ENCODE measurements at places on chromosomes 1 and 21.
A peak's percentile ranks its signal among the peaks of the same experiment; 100 is the strongest.

DNA sequence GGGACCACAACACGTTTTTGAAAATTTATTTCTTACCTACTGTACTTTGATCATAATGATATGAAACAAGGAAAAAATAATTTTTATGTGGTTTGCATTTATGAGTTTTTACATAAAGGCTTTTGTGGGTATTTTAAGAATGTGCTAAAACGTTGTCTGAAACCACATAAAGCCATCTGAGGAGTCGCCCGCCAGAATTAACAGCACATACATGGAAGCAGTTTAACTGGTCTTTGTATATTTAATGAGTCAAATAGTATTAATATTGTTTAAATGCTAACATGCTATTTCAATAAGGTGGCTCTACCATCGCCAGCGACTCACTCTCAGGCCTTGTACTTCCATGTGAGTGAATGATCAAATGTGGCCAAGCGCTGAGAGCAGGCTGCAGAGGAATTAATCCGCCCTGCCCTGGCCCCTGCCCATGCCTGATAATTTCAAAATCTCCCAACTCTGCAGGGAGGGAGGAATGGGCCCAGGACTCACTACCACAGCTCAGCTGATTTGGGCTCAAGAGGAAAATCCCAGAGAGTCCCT lies 49.6 kb downstream of the SLC66A1 start:
- no peaks in the 10 kb centered on the region for H3K27me3 ChIP-seq
- H3K4me3 ChIP-seq = no peak overlapping the region
- no peak for DNase-seq

GRCh38 chr1:233019778-233020325 lies 69.4 kb downstream of the NTPCR start:
- peaks cover 3% of the 10 kb centered on the region for H3K4me1 ChIP-seq
- DNase-seq = peak; percentile 35
- no peaks in the 10 kb centered on the region for H3K27me3 ChIP-seq
- no peak overlapping the region for H3K27ac ChIP-seq
- H3K4me3 ChIP-seq = no peak overlapping the region

- H3K4me3 ChIP-seq = no peak overlapping the region
- no peaks in the 10 kb centered on the region for H3K27me3 ChIP-seq
- peak; percentile 91 for DNase-seq
- H3K36me3 ChIP-seq = no peaks in the 10 kb centered on the region
Observed at GRCh38 chr1:17553975-17554700, 14.6 kb downstream of the ARHGEF10L start.

GRCh38 chr1:15139654-15140350 lies 13.7 kb upstream of the TMEM51 start:
- H3K36me3 ChIP-seq = no peaks in the 10 kb centered on the region
- peaks cover 37% of the 10 kb centered on the region for H3K27me3 ChIP-seq
- H3K4me1 ChIP-seq = peaks cover 12% of the 10 kb centered on the region

- H3K27me3 ChIP-seq = peaks cover 50% of the 10 kb centered on the region
- DNase-seq = no peak
- H3K27ac ChIP-seq = no peak overlapping the region
Observed at GRCh38 chr1:38190983-38191382, 144.4 kb upstream of the POU3F1 start.

GRCh38 chr1:54763816-54764132 lies 549 bp downstream of the PARS2 start:
- no peaks in the 10 kb centered on the region for H3K27me3 ChIP-seq
- DNase-seq = no peak
- H3K4me3 ChIP-seq = peak overlapping the region; percentile 91
- H3K27ac ChIP-seq = peak overlapping the region; percentile 44
- peaks cover 2% of the 10 kb centered on the region for H3K36me3 ChIP-seq
- H3K4me1 ChIP-seq = peaks cover 17% of the 10 kb centered on the region

GRCh38 chr1:221761354-221762002 lies 19.6 kb upstream of the DUSP10 start:
- no peaks in the 10 kb centered on the region for H3K27me3 ChIP-seq
- H3K4me1 ChIP-seq = peaks cover 2% of the 10 kb centered on the region

- H3K4me1 ChIP-seq = peaks cover 7% of the 10 kb centered on the region
- peaks cover 9% of the 10 kb centered on the region for H3K36me3 ChIP-seq
- H3K4me3 ChIP-seq = no peak within 1 kb of the TSS
Observed at GRCh38 chr1:160081261-160081936, at the start of gene KCNJ9. KCNJ9 (plus strand) TSS chr1:160081538; CDS start chr1:160084031, 2,493 bp downstream.

- H3K4me1 ChIP-seq = peaks cover 2% of the 10 kb centered on the region
- no peaks in the 10 kb centered on the region for H3K36me3 ChIP-seq
- no peaks in the 10 kb centered on the region for H3K27me3 ChIP-seq
- H3K27ac ChIP-seq = no peak overlapping the region
Observed at GRCh38 chr1:216095400-216095799, 327.8 kb downstream of the USH2A start.

DNA sequence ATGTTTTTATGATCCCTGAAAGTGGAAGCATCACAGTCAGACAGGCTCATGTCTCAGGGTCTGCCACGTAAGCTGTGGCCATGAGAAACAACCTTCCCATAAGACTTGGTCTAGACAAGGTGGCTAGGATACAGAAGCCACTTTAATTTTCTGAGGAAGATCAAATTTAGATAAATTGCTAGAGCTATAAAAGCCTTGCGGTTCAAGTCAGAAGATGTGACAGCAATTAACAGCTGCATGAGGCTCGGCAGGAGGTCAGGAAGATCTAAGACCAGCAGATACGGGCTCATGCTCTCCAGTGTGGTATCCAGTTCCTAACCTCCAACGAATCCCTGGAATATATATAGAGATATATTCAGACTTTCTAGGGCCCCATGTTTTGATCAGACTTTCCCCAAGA lies 577.1 kb downstream of the PLPP3 start:
- DNase-seq = no peak
- no peaks in the 10 kb centered on the region for H3K27me3 ChIP-seq
- no peaks in the 10 kb centered on the region for H3K4me1 ChIP-seq
- H3K27ac ChIP-seq = no peak overlapping the region

DNA sequence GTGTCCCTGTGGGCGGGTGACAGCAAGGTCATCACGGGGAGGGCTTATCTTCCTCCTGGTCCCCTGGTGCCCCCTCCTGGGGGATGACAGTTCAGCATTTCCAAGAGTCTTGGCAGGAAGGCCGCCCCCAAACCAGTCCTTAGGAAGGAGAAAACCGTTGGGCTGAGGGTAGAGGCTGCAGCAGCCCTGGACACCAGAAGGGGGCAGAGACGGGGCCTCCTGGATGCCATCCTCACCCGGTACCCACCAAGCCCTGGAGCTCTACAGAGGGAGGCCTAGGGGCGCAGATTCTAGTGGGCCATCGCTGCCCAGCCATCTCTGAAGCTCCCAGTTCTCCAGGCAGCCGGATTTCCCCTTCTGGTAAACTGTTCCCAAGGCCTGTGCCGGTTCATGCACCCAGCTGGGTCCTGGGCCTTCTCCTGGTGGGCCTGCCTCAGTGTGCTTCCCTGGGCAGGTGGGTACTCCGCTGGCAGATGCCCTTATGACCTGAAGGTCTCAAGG lies 14.8 kb upstream of the ZNF669 start:
- no peaks in the 10 kb centered on the region for H3K36me3 ChIP-seq
- no peak for DNase-seq
- H3K27ac ChIP-seq = no peak overlapping the region
- no peaks in the 10 kb centered on the region for H3K27me3 ChIP-seq
- H3K4me3 ChIP-seq = no peak overlapping the region

- H3K4me3 ChIP-seq = no peak overlapping the region
- no peaks in the 10 kb centered on the region for H3K36me3 ChIP-seq
- no peaks in the 10 kb centered on the region for H3K4me1 ChIP-seq
- no peak overlapping the region for H3K27ac ChIP-seq
- H3K27me3 ChIP-seq = no peaks in the 10 kb centered on the region
Observed at GRCh38 chr1:170698301-170699275, 34.7 kb downstream of the PRRX1 start.
